ENCODE measurements at places on chromosomes 5 and 9.

DNA sequence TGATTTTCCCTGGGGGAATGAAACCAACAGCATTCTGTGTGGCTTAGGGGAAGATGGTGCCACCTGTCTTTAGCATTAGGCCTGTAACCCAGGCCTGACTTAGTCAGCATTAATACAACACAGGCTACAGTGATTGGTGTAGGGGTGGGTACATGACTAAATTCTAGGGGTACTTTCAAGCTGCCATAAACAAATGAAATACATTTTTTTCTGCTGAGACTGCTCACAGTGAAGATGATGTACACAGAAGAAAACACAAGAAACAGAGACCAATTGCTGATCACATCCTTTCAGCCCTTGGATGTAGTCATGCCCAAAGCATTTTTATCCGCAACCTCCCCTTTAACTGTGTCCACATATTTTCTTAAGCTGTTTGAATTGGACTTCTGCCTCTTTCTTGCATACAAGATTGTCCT is 527.2 kb downstream of the KCTD16 start:
- DNase-seq, result no peak

DNA sequence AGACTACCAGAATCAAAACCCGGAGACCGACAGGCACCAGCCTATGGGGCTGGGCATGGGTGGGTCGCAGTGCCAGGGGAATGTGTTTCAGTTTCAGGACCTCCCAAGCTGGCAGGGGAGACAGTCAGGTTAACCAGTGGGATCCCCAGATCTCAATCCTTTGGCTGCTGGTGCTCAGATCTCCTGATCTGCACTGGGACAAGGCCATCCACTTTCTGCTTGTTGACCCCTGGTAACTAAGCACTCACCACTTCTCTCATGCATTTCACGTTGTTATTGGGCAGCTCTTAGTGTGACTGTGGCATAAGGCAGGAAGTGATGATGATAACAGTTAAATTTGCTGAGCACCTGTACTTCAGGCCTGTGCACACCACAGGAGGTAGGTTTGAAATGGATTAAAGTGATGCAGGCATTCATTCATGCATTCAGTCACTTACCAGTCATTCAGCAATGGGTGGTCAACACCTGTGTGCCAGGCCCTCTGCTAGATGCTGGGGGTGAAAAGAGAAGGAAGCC is 42.1 kb upstream of the STXBP1 start:
- DNase-seq, result no peak

GRCh38 chr5:165877475-165877874 is 2372.1 kb downstream of the MAT2B start:
- DNase-seq, result no peak

DNA sequence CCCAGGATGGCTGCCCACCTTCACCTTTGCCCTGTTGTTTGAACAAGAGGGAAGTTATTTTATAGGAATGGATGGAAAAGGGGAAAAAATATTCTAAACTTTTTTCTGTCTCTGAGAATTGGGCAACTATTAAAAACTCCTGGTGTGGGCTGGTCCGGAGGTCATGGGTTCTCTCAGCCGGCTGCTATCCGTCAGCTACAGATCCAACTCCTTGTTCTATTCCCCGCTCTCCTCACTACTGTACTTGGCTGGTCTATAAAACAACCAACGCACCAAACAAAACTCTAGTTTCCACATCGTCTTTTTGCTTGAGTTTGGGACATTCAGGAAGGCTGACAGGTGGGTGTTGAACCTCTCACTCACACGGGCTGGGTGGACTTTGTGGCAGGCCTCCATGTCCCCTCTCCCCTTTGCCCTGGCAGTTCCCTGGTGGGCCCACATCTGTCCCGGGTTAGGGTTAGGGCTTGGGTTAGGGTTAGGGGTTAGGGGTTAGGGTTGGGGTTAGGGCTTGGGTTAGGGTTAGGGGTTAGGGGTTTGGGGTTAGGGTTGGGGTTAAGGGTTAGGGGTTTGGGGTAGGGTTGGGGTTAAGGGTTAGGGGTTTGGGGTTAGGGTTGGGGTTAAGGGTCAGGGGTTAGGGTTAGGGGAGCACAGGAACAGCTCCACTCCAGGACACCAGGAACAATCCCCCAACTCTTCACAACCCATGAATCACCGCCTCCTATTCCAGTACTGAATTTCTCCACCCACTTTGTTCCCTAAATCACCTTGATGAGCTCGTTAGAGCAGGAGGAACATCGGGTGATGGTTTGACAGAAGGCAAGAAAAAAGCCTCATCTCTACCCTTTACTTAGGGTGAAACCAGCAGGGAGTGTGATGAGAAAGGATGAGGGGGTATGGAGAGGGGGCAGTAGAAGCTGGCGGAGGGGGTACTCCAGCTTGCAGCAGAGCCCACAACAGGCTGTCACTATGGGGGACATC is 302.1 kb upstream of the IRX4 start:
- DNase-seq, result no peak

- no peak for DNase-seq
Measured at GRCh38 chr5:77292026-77292757, 81.7 kb downstream of the PDE8B start.

Measured in heart left ventricle (tissue), 16 donors.